ENCODE measurements at places on chromosomes 5 and 9. TPM values are rescaled to one million over a fixed set of nuclear protein-coding genes. Genes with fewer than 3 reads are reported as not detected.

The NDUFB6 gene
- 39.2 TPM for total RNA-seq

The CLTB gene
- total RNA-seq: 266 TPM

The ZBTB5 gene
- total RNA-seq: 10.6 TPM

The SUSD3 gene
- 0.96 TPM for total RNA-seq

The FBXO10 gene
- total RNA-seq: 3.4 TPM

The IFNA2 gene
- total RNA-seq: not detected

The IFNK gene
- not detected for total RNA-seq

The PITX1 gene
- total RNA-seq: 689 TPM

The ZBTB34 gene
- total RNA-seq: 2.5 TPM

The INSYN2B gene
- total RNA-seq: not detected

The ELAVL2 gene
- total RNA-seq: 0.24 TPM

The HMCN2 gene
- 1.6 TPM for total RNA-seq

The PCDHA3 gene
- not detected for total RNA-seq

The PURA gene
- total RNA-seq: 7.3 TPM

The N4BP3 gene
- total RNA-seq: 16.5 TPM

The CCNG1 gene
- 73.5 TPM for total RNA-seq

The ZNF608 gene
- 6.7 TPM for total RNA-seq

The NAIP gene
- 4.2 TPM for total RNA-seq

The TMEM215 gene
- not detected for total RNA-seq

The SCGB3A1 gene
- total RNA-seq: 26.6 TPM

The FOXD1 gene
- 0.88 TPM for total RNA-seq

The PCDHA10 gene
- total RNA-seq: 0.08 TPM

The NR2F1 gene
- 2.7 TPM for total RNA-seq

The CEP72 gene
- total RNA-seq: 8.2 TPM

The WDR38 gene
- not detected for total RNA-seq

The DMRT3 gene
- not detected for total RNA-seq

The LRRC26 gene
- 1.6 TPM for total RNA-seq

The PTPRD gene
- total RNA-seq: 8.7 TPM
